ENCODE measurements at places on chromosomes 13 and 19.

DNA sequence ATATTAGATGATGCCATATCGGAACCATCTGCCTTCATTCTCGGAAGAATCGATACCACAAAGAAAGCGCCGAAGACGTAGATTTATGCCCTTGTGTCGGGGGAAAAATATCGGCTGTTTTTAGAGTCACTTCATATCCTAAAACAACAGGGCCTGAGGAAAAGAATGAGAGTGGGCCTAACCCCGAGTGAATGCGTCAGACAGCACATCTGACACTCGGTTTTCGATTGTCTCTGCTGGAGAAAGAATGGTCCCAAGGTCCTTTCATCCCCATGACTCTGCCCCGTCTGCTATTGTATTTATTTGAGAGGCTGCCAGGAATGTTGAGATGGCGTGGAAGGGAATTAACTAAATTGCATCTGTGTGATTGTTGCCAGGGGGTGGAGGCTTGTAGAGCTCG, 46.1 kb downstream of the CHST8 start:
- DNase-seq: no peak

DNA sequence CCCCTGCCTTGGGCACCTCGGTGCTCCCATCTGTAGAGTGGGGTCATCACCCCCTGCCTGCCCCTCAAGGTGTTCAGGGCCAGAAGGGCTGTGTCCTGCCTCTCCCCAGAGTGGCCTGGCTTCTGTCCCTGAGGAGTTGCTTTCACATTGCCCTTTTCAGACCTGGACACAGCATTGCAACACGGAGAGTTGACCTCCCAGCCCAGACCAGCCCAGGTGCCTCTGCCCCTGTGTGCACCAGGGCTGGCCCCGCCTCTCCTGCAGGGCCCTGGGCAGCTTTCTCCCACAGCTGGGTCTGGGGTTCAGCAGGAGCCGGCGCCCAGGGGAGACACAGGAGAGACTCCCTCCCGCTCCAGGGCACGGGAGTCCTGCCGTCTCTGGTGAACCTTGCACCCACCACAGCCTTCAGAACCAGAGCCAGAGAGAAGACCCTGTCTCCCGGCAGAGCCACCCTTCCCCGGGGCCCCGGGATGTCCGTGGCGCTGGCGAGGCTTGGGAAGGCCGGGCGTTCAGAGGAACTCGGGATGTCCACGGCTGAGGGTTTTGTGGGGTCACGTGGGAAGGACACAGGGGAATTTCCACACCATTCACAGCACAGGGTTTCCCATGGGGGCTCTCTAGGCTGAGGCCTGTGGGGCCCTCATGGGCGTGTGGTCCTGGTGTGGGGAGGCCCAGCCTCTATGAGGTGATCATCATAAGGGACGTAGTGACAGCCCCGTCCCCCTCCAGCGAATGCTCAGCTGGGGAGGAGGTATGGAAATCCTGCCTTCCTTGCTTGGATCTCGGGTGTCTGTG, 23.2 kb downstream of the C13orf46 start:
- no peak for DNase-seq

DNA sequence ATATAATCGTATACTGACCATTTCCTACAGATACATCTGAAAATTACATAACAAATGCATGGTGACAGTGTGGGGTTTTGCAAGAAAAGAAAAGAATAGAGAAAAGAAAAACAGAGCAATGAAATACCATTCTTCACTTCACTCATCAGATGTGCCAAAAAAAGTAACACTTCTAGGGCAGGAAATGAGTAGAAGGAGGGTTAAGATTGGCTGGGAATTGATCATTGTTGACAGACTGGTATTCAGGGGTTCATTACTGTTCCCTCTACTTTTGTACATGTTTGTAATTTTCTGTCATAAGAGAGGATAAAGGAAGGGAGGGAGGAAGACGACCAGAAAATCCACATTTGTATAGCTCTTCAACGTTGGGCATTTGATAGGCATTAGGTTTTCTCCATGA, 31.5 kb downstream of the ABCC4 start:
- no peak for DNase-seq

GRCh38 chr19:1189419-1189818, 15.4 kb upstream of the SBNO2 start:
- peak; percentile 50 for DNase-seq

- no peak for DNase-seq
Observed at GRCh38 chr19:18659281-18660050, 22.6 kb downstream of the KLHL26 start.

GRCh38 chr19:52679598-52679997, 41.4 kb upstream of the ZNF83 start:
- no peak for DNase-seq

DNA sequence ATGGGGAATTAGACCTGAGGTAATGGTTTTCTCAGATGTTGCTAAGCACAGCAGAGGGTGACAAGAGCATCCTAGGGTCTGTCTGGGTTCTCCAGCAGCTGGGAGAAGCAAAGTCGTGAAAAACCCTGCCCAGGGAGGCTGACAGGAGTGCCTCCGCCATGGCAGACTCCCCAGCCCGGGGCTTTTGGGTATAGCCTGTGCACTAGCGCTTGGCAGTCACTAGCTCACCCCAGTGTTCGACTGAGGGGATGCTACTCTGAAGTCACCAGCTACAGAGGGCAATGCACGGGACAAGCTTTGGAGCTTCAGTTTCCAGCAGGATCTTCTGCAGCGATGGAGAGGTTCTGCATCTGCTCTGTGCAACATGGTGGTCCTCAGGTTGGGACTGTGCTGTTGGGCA, 87.5 kb downstream of the ING1 start:
- DNase-seq: no peak

DNA sequence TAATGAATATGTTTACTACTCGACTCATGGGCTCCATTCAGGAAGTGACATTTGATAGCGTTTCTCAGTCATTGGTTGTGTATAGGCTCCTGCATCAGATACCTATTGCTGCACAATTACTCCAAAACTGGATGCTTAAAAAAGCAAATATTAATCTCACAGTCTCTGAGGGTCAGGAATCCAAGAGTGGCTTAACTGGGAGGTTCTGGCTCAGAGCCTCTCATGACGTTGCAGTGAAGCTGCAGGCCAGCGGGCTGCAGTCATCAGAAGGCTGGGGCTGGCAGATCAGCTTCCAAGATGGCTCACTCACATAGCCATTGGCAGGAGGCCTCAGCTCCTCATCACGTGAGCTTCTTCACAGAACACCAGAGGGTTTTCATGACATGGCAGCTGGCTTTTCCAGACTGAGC, 525.1 kb upstream of the NBEA start:
- no peak for DNase-seq

DNA sequence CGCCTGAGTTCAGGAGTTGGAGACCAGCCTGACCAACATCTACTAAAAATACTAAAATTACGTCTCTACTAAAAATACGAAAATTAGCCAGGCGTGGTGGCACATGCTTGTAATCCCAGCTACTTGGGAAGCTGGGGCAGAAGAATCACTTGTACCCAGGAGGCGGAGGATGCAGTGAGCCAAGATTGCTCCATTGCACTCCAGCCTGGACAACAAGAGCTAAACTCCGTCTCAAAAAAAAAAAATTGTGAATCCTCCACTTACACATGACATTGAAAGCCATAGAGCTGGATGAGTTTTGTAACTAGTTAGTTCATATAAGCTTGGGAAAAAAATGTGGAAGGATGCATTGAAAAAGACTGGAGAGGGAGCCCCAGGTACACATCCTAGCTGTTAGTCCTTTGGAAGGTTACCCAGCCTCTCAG, 452 bp upstream of the PSMD8 start:
- DNase-seq: no peak
